ENCODE measurements at places on chromosomes 11 and 22.

- DNase-seq = no peak
These were observed 35.8 kb upstream of the TSKU start for GRCh38 chr11:76747153-76747914.

DNA sequence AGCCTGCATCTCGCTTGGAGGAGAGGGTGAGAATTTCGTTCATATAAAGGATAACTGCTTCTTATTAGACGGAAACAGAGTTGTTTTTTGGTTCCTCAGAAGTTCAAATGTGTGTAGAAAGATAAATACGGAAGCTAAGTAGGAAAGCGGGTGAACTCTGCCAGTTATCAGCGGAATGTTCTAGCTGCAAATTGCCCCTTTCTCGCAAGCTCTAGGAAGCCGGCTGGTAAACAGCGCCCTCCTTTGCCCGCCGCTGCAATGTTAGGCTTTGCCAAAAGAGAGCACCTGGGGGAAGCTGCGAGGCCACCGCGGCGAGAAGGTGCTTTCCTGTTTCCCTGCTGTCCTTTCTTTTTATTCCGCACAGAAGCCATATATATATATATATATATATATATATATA is 67.0 kb downstream of the IGLL5 start:
- DNase-seq = no peak

- no peak for DNase-seq
These were observed 44.7 kb upstream of the CXCR5 start for GRCh38 chr11:118838905-118839553.

DNA sequence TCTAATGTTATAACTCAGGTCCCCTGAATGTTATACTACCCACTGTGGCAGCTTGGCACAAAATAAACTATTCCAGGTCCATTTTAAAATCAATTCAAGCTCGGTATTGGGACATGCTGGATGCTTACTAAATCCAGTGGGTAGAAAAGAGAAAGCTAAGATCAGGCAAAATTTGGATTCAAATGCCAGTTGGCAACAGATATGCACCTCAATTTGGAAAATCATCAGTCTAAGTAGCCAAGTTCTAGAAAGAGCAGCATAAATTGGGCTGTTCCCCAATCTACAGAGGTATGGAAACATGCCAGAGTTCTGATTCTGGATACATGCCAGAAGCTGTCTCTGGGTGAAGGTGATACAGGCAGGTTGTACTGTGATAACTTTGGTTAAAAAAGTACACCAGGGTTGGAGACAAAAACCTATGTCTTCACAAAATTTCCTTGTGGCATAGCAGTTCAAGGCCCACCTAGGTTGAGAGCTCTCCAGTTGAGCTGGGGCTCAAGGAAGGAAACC is 427.8 kb downstream of the LRRC4C start:
- no peak for DNase-seq

Measured in activated CD4-positive, CD25-positive, alpha-beta regulatory T cell treated with anti-CD3 and anti-CD28 coated beads, Interleukin-2, amount 50 U/mL, for 72 hours (primary cell).